CD4-positive, alpha-beta T cell treated with Interleukin-17A for 4 hours (primary cell): ENCODE measurements at places on chromosomes 7 and 10.
A peak's percentile ranks its signal among the peaks of the same experiment; 100 is the strongest.

DNA sequence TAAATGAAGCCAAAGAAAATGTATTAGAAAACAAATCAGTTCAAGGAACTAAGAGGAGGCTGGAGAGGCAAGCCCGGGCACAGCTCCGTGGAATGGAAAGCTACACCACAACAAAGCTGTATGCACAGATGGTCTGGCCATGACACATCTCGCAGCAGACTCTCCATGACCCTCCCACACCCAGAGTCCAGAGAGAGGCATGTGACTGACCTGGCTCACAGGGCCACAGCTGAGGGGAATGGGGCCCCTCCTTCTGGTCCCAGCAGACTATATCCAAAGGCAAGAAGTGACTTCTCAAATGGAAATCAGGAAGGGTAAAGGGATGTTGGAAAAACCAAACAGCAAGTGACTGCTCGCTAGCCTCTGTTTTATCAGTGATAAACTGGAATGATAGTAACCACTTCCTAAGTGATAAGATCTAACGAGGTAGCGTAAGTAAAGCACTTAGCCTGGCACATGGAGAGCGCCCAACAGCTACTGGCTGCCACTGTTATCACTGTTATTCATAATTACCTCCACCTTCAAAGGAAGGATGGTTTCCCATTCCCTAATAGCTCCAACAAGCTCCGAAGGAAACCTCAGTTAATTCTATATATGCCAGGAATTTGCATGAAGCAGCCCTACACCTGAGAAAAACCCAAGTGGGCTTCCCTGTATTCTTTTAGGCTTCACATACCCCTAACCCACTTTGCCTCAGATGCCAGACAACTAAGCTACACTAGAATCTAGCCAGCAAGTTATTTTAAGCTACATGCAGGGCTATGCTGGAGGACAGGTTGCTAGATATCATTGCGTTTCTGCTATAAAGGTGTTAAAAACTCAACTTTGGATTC, 8.4 kb downstream of the OSBPL3 start:
- DNase-seq, result peak; percentile 10

DNA sequence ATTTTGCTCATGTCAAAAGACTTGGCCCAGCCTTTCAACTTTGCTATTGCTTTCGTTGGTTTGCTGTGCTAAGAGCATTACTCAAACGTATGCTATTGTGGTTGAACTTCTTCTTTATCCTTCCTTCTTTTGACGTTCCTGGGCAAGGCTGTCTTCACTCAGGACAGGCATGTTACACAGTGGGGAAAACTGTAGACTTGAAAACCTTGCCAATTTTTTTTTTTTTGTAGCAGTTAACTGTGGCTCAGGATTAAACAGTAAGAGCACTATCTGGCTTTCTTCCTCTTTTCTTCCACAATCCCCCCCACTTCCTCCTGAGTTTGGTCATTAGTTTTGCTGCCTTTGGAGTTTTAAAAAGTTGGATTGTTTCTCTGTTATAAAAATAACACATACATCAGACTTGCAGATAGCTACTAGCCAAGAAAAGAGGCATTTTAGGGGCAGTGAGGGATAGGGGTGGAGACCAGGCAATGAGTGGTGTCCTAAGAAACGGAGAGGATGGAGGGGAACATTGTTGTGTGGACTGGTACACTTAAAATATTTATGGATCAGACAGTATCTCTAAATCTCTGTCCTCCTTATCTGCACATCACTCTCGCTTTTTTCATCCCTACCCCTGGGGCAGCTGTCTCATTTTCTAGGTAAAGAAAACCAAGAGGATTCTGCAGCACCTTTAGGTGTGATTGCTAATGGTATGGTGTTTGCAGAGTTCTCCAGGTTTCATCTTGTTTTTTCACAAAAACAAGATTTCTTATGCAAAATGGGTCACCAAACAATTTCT, 181.7 kb downstream of the LRMDA start:
- no peak for DNase-seq

GRCh38 chr7:37248396-37248861, 200.2 kb downstream of the ELMO1 start:
- no peak for DNase-seq

- peak; percentile 53 for DNase-seq
Observed at GRCh38 chr10:4059471-4060138, 274.6 kb upstream of the KLF6 start.

DNA sequence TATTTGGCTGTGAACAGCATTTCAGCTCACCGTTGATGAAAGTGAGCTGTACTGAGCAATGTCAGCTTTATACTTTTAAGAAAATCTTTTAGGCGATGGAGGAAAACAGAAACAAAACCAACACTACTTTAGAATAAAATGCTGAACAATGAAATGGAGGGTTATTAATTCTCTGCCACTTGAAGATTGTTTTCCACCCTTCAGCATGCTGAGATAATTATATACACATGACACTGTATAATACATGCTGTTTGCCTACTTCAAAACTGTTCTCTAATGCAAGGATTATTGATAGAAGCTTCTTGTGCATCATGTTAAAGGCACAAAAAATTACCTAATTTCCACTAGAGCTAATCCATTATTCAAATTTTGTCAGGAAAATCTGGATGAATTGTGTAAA, 66.8 kb downstream of the CACNA2D1 start:
- DNase-seq, result no peak

DNA sequence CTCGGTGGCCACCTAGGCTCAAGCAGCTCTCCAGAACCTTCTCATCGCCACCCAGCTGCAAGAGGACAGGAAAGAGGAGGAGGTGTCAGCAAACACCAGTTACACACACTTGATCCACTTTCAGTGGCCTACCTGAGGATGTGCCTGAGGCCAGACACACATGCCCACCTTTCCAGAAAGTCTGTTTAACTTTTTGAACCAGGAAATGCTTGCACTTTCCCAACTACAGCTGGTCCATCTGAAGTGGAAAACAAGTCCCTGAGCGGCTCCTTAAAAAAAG, 15.7 kb upstream of the CYREN start:
- no peak for DNase-seq
